ENCODE measurements at places on chromosomes 7 and 10. TPM values are rescaled to one million over a fixed set of nuclear protein-coding genes. Genes with fewer than 3 reads are reported as not detected.

- DNase-seq: peak; percentile 45
These were observed 12.6 kb downstream of the KLLN start for GRCh38 chr10:87850742-87851205.

- no peak for DNase-seq
These were observed 2.3 kb downstream of the ABCB4 start for GRCh38 chr7:87473192-87473591.

- DNase-seq: peak; percentile 41
These were observed 10.1 kb downstream of the TBATA start for GRCh38 chr10:70774810-70775678.

- DNase-seq: no peak
These were observed 426.0 kb downstream of the TYW1 start for GRCh38 chr7:67422601-67423000.

DNA sequence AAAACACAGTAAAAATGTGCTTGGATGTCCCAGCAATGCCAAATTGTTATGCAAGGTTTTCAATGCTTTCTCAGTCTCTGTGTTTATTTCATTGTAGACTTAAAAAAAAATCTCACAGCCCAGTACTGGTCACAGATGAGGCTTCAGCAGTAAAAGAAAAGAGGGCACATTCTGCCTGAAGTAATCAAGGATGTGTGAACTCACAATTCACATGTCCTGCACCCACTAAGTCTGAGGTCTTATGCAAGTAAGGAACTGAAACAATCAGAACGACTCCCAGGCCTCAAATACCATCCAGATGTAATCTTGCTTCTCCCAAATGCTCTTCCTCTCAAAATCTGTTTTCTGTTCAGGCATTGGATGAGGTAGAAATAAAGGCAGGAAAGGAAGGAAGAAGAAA is 33.7 kb downstream of the ADRB1 start:
- no peak for DNase-seq

KNDC1 gene
- 0.23 TPM for polyA plus RNA-seq

DNA sequence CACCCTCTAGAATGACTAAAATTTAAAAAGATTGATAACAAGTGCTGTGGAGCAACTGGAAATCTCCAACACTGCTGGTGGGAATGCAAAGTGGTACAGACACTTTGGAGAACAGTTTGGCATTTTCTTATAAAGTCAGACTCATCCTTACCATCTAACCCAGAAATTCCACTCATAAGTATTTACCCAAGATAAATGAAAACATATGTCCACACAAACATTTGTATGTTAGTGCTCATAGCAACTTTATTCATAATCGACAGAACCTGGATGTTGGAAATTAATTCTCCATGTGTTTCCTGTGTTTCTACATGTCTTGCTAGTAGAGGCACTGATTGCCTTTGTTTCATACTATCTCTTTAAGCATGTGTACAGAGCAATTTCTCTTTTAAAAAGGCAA is 282.4 kb downstream of the AHR start:
- no peak for DNase-seq

AEBP1 gene
- polyA plus RNA-seq: 62.8 TPM

GRCh38 chr7:40760987-40761386 is 626.2 kb downstream of the SUGCT start:
- no peak for DNase-seq

HPS6 gene
- 8.6 TPM for polyA plus RNA-seq

CYP26C1 gene
- 0.02 TPM for polyA plus RNA-seq

DNA sequence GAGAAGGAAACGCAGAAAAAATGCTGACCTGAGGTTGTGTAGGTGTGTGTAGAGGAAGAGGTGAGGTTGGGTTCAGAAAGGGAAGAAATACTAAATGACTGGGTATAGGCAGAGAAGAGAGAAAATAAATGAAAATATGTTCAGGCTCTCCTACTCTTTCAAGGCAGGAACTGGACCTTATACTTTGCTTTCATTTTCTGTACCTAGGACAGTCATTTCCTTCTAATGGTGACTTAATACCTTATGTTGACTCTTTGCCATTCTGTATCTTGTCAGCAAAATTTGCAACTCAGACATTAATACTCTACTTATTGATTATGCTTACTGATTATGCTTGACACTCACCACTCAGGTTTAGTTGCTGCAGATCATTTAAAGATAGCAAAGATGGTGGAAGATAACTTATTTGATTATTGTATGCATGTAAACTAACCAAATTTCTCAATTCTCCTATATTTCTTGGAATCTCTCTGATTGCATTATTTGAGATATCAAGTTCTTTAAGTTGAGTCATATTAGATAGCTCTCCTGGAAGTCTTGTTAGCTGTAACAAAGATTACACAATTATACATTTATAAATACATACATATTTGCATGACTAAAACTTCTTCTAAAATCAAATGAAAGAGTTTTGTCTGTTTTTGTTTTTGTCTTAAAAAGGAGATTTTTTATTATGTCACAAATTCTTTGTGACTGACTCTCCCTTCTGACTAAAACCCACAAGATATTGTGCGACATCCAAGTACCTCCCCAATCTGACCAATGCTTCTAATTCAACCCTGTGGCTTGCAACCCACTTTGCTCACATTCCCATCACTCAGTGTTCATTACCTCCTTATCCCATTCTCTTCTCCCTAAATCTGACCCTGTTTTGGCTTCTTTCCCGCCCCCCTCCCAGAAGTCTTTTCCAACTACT is 20.0 kb downstream of the LRRD1 start:
- DNase-seq: no peak

MYPN gene
- polyA plus RNA-seq: 27.2 TPM

HMX3 gene
- polyA plus RNA-seq: not detected

C10orf62 gene
- polyA plus RNA-seq: 0.20 TPM

- DNase-seq: no peak
These were observed 8.2 kb downstream of the AP4M1 start for GRCh38 chr7:100109521-100110163.

- DNase-seq: peak; percentile 93
These were observed 94.1 kb downstream of the PIP4K2A start for GRCh38 chr10:22620140-22620857.

KIN gene
- polyA plus RNA-seq: 7.1 TPM

DNA sequence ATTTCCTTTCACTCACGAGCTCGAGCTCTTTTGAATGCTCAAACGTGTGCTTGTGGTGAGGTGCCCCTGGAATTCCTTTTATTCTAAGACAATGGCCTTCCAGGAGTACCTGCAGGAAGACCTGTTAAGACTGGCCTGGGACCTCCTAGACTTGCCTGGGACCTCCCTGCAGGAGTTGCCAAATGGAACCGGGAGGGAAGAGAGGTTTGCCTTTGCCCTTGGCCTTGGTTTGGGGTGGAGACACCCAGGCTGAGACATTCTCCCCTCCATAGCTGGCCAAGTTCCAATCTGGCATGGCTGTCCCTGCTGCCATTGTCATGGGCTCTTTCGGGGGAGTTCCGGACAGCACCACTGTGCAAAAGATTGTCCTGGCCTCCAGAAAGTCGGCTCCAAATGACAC is 39.7 kb downstream of the DNAJB12 start:
- peak; percentile 75 for DNase-seq

GRCh38 chr7:151382079-151382885 is 27.6 kb downstream of the WDR86 start:
- DNase-seq: no peak

XRCC2 gene
- polyA plus RNA-seq: 0.48 TPM

- DNase-seq: no peak
These were observed 370.3 kb downstream of the BMPER start for GRCh38 chr7:34275624-34276023.

- DNase-seq: no peak
These were observed 73.8 kb downstream of the SHOC2 start for GRCh38 chr10:110993024-110993693.

- DNase-seq: no peak
These were observed 20.6 kb downstream of the BBIP1 start for GRCh38 chr10:110898391-110898790.

PON3 gene
- 1.8 TPM for polyA plus RNA-seq

GRB10 gene
- 35.2 TPM for polyA plus RNA-seq

- DNase-seq: no peak
These were observed 64.0 kb downstream of the BBS9 start for GRCh38 chr7:33193308-33193864.

AGR3 gene
- not detected for polyA plus RNA-seq

Data from right cardiac atrium (tissue), 5 donors.